Right kidney (tissue), 9 donors: ENCODE measurements at places on chromosomes 6 and 20.
A peak's percentile ranks its signal among the peaks of the same experiment; 100 is the strongest.

DNA sequence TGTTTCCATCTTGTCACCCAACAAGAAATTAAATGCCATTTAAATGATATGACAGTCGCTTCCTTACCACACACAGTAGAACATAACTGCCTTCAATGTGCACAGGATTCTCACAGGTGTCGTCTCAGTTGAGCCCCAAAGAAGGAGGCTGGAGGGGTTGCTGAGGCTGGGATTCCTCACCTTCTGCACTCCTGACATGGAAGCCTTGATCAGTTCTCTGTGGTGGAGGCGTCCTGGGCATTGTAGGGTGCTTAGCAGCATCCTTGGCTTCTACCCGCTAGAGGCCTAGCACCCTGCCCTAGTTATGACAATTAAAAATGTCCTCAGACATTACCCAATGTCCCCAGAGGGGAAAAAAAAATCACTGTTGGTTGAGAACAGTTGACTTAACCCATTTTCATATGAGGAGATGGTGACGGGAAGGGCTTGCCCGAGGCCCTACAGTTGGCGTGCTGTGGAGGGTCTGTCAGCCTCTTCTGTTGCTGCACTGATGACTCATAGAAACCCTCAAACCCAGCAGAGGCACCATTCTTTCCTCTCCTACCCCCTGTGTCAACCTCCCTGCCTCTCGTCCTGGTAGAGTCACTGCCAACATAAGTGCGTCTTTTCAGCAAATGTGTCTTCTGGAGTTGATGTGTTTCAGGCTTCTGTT, 19.3 kb upstream of the ZNF831 start:
- DNase-seq = no peak

- DNase-seq = peak; percentile 88
Observed at GRCh38 chr6:2634139-2634964, 116.4 kb downstream of the MYLK4 start.

DNA sequence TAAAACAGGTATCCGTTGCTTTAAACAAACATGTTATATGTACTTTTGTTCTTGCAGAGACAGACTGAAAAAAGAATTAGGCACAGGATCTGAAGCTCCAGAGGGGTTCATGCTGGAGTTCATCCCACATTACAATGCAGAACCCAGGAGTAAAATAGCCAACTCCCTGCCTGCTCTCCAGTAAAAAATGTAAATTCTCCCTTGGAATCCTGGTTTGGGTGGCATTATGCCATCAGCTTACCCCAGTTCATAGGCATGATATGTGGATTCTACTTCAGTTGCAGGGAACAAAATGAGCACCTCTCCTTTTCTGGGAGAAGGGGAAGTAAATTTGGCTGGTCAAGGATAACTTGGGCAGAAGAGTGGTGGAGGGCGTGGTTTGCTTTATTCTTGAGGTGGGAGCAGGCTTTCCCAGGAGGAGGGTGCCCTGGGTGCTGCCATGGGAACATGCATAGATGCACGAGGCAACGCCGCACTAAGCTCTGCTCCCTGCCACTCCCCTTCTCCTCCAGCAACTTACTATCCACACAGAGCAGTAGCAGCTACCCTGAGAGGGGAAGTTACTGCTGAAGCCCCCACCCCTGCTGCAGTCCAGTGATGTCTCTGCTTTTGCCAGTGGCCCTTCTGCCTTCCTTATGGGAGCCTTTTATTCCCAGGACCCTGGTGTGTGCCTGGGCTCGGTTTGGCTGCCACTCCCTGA, 71.6 kb upstream of the GLP1R start:
- no peak for DNase-seq

DNA sequence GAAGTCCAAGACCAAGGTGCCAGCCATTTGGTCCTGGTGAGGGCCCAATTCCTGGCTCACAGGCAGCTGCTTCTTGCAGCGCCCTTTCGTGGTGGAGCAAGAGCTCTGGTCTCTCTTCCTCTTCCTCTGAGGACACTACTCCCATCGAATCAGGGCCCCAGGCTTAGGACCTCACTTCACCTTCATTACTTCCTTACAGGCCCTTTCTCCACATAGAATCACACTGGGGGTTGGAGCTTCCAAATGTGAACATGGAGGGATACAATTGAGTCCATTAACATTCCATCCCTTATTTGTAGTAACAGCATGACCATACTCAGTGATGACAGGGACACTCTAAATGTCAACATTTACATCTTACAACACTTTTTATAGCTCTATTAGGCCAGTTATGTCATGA, 2.3 kb downstream of the RAMACL start:
- no peak for DNase-seq

DNA sequence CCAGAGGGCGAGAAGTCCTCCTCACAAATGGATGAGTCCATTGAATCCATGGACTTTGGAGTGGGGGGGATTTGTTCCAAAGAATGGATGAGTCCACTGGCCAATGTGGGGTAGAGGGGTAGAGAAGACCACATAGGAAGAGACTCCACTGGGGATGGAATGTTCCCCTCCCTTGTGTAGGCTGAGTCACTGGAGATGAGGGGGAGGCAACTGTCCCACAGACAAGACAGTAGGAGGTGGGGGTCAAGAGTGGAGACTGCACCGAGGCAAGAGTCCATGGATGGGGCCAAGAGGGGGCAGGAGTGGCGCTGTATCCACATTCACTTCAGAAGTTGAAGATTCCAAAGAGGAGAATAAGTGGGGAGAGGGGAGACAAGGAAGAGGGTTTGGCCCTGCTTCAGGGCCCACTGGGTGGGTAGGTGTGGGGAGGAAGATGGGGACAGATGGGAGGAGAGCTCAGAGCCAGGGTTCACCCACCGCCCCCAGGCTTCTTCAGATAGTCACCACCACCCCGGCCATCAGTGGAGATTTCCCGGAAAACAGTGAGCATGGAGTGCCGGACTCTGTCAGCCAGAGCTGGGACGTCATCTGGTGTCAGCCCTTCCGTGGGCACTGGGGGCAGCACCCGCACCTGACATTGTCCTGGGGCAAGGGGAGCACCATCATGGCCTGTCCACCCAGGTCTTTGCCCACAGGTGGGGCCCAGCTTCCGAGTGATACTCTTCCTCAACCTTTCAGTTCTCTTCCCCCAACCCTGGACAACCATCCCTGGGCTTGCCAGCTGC, 4.6 kb downstream of the EGFL8 start:
- DNase-seq = no peak

DNA sequence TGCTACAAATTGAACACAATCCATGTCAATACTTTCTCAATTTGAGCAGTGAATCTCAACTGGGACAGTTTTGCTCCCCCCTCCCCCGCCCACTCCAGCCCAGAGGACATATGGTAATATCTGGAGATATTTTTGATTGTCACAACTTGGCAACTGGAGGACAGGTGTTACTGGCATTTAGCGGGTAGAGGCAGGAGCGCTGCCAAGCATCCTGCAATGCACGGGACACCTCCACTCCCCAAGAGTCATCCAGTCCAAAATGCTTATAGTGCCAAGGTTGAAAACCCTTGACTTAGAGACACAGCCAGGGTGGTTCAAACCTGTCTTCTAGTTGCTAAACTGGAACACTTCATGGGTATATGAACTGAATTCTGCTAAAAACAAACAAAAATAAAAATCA, 26.9 kb upstream of the LRRC1 start:
- no peak for DNase-seq

DNA sequence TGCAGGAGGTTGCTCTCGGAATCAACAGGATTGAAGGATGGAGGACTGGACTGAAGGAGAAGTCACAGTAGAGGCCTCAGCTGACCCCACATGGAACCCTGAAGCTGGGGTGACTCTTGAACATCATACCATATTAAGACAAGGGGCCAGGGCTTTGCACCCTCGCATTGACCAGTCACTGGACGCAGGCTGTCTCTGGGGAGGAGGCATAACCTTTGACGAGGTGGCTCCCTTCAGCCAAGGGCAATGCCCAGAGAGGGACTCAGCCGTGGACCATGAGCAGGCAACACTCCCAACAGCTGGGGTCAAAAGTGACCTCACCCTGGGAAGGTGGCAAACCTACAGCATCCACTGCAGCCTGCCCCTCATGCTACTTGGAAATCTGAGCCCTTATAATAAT, 21.7 kb downstream of the PACSIN1 start:
- no peak for DNase-seq

DNA sequence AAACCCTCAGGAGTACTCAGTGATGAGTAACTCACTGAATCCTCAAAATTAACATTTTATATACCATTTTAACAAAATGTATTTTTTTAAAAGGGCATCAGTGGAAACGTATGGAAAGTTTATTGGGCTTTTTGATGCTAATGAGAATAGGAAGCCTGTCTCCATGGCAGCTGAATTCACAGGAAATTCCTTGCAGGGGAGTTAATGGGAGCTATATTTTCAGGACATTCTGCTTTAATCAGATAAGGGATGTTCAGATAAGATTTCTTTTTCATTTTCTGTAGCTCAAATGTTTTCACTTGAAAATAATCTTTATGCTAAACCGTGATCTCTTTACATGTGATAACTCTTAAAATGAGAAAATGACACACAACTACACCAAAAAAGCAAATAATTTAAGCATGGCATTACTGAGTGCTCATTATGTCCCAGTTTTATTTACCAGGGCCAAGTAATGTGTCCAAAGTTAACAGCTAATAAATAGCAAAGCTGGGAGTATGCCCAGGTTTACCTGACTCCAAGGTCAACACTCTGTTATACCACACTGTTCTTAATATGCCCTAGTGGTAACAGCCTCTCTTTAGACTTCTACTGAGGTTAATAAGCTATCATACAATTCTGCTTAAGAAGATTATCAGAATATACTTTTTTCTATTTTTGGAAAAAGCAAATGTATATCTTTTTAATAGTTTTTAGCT, 348.1 kb downstream of the GRIK2 start:
- no peak for DNase-seq

DNA sequence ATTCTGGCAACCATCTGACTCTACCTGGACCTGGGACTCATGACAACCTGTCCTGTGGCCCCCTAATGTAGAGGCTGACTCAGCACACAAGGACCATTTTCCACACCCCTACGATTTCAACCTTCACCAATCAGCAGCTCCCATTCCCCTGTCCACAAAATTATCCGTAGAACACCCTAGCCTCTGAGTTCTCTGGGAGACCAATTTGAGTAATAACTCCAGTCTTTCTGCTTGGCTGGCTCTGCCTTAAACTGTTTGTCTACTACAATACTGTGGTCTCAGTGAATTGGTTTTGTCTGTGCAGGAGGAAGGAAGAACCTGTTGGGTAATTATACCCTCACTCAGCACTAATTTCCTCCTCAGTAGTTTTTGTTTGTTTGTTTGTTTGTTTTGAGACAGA, 99.3 kb upstream of the MRPS10 start:
- no peak for DNase-seq

- DNase-seq = no peak
Observed at GRCh38 chr6:165439928-165440554, 130.6 kb upstream of the C6orf118 start.

DNA sequence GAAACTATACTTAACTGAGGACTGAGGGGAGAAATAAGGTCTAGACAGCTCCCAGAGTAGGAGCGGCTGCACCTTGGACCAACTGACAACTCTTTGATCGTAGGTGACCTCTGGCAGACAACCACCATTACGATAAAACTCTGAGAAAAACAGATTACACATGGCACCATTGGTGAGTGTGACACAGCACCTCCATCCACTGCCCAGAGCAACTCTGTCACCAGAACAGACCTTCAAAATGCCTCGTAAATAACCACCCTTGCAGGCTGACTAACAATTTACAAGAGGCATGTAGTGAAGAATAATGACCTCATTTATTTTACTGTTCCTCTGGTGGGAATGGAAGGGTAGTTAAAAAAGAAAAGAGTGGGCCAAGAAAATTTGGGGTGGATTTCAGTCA, 64.2 kb downstream of the F13A1 start:
- peak; percentile 19 for DNase-seq

GRCh38 chr20:33871362-33871761, 60.2 kb downstream of the CHMP4B start:
- DNase-seq = no peak

GRCh38 chr6:22751223-22751622, 181.9 kb downstream of the HDGFL1 start:
- no peak for DNase-seq

- DNase-seq = no peak
Observed at GRCh38 chr6:146901940-146902816, 302.0 kb upstream of the STXBP5 start.

GRCh38 chr6:101716810-101717209, 323.3 kb downstream of the GRIK2 start:
- DNase-seq = no peak

- DNase-seq = no peak
Observed at GRCh38 chr6:160273196-160273595, 14.6 kb upstream of the SLC22A2 start.

DNA sequence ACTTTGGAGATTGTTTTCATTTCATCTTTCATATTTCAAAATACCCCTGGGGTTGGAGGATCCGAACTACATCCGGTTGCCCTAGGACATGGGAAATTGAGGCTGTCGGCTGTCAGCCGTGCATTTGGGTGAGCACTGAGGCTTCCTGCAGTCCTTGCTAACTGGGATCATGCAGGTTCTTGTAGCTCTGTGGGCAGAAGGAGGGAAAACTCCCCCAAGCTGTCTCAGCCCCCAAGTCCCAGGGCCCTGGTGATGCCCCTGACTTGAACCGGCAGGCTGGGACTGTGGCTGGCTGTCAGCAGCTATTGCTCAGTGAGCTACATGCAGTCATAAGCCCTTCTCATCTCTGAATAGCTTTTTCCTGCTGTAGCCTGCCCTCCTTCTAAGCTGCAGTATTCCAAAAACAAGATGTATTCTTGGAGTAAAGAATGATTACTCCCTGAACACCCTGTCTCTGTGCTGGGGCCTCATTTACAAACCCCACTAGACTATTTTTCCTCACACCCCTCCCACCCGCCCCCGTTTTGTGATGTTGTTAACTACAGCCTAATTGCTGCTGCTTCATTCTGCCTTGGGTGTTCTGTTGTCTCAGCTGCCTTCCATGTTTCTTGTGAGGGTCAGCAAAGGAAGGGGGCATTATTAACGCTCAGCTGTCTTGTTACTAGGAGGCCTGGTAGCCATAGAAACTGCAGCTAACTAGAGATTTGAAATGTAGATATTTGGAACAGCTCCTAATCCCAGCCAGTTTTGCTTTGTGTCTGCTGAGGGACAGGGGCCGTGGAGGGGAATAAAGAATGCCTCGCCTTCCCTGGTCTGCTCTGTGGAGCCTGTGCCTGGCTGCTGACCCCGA, 18.1 kb downstream of the MTRES1 start:
- DNase-seq = no peak

DNA sequence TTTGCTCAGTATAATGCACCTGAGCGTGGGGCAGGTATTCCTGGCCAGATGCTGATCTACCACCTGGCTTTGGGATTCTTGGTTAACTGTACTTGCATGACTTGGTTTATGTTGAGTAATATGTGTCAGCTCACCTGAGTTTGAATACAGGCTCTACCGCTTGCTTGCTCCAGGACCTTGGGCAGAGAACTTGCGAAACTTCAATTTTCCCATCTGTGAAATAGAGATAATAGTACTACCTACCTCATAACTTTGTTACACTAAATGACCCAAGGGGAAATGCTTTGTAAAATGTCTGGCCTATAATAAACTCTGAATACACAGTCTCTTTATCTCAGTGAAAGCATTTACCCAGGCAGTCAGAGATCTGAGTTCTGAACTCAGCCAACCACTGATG, 51.8 kb downstream of the SCAND1 start:
- DNase-seq = no peak

GRCh38 chr6:1311400-1312202, at the start of gene FOXQ1:
Gene FOXQ1 (plus strand): TSS chr6:1312098. CDS start chr6:1312705, 607 bp downstream.
- DNase-seq = peak; percentile 84
